ENCODE measurements at places on chromosomes 3 and 15.

GRCh38 chr3:172138193-172138537, 98.8 kb downstream of the FNDC3B start:
- no peak for DNase-seq

DNA sequence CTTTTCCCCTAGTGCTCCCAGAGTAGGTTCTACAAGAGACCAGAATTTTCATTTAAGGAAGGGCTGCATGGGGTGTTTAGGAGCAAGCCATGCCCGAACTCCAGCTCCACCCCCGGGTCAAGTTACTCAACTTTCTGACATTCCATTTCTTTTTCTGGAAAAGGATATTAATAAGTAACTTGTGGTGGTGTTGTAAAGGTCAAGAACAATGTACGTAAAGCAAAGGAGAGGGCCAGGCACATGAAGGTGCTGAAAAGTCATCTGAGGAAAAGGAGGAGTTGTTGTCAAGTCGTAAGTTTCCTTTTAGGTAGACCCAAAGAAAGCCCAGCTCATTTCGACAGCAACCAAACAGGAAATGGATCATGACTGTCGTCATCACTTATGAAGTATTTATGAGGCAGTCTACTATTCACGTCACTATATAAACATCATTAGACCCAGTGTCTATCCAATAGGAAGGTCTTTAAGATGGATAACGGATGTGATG, 319.6 kb upstream of the IL12A start:
- DNase-seq = no peak

DNA sequence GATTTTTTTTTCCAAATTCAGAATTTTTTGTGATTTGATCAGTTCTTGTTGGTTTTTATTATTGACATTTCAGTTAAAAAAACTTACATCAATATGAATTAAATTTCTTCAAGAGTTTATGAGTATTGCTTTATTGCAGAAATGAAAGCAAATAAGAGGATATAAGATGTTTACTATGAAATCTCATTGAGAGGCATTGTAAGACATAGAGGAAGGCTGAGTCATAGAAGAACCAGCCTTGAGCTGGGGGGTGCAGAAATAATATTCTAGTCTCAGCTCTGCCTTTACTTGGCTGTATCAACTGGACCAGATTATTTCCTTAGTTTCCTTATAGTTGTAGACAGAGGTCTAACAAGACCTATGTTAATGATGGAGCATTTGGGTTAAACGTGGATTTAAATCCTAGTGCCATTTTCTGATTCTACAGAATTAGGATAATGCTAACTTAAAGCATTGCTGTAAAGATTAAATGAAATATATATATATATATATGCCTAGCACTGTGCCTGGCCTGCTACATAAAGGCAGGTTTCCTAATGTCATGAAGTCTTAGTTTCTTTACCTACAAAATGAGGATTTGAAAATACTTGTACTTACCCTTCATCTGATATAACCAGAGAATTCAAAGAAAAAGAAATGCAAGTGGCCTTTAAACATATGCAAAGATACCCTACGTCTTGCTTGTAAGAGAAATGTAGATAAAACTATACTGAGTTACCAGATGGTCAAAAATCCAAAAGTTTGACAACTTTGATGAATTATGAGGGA, 7.3 kb downstream of the FAM98B start:
- no peak for DNase-seq

- DNase-seq = no peak
These were observed 85.9 kb downstream of the TNIK start for GRCh38 chr3:171374260-171374659.

- DNase-seq = no peak
These were observed 35.6 kb upstream of the LIPC start for GRCh38 chr15:58396181-58396580.

- no peak for DNase-seq
These were observed 765.7 kb downstream of the DIPK2A start for GRCh38 chr3:144737281-144737680.

DNA sequence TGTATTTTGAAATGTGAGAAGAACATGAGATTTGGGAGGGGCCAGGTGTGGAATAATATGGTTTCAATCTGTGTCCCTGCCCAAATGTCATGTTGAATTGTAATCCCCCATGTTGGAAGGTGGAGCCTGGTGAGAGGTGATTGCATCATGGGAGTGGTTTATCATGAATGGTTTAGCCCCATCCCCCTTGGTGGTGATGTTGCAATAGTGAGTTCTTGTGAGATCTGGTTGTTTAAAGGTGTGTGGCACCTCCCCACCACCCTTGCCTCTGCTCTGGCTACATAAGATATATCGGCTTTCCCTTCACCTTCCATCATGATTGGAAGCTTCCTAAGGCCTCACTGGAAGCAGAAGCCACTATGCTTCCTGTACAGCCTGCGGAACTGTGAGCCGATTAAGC, 23.9 kb upstream of the TMEM108 start:
- no peak for DNase-seq

GRCh38 chr15:80500021-80500420, 95.8 kb downstream of the ARNT2 start:
- no peak for DNase-seq

- DNase-seq = no peak
These were observed 83.5 kb downstream of the IL20RB start for GRCh38 chr3:137041251-137041650.

DNA sequence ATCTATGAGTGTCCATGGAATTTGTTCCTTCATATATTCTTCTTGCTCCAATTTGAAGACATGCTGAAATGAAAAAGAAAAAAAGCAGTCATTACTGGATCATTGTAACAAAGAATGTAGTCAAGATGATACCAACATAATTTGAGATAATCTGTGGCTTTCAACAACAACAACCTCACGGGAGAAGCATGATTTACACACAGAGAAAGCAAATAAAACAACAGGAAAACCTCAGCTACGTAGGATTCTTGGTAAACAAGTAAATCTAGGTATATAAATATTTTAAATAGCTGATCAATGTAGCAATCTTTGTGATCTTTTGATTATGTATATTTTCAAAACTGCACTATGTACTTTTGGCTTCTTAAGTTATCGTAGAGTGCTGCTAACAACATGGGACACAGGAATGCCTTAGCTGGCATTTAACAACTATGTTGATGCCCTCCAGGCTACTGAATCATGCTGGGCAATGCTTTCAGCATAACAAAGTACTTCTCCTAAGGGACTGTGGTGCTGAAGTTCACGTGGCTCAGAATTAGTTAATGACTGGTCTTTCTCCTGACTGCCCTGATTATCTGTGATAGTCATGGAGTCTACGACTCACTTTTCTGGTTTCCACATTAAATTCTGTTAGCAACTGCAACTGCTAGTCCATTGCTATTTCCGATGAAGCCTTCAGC, 96.5 kb upstream of the MYO5C start:
- DNase-seq = peak; percentile 12

GRCh38 chr3:137852391-137852830, 88.3 kb downstream of the SOX14 start:
- DNase-seq = no peak

GRCh38 chr3:10980312-10980711, 12.2 kb upstream of the SLC6A1 start:
- no peak for DNase-seq

DNA sequence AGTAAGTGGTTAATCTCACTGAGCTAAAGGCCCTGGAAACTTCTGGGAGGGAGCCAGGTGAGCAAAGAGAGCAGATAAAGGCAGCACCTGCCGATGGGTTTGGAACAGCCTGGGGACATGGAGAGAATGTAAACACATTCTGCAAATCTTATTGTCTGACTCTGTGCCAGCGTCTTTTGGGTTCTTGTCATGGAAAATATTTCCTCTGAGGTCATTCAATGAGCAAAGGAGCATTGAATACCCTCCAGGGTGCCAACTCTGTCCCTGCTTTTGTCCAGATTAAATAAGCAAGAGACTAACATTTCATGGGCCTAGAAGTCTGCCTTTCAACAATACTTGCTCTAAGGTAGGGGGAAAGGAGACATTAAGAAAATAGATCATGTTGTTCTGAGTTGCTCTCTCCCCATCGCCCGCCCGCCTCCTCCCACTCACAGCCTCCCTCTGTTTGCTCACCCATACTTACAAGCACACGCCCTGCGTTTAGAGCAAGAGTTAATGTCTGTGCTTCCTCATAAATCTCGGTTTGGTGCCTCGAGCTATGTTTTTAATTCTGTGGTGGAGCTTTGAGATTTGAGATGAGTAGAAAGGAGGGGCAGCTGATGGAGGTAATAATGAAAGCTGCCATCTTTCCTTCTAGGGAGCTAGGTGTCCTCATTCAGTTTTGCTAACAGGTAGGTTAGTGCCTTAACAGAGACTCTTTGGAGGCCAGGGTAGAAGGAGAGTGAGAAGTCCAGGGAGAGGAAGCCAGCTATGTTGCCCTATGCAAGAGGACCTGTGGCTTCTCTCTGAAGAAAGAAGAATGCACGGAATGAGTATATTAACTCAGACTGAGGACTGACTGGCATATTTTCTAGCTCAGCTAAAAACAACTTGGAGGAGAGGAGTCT, 132.9 kb downstream of the TPRG1 start:
- peak; percentile 38 for DNase-seq

DNA sequence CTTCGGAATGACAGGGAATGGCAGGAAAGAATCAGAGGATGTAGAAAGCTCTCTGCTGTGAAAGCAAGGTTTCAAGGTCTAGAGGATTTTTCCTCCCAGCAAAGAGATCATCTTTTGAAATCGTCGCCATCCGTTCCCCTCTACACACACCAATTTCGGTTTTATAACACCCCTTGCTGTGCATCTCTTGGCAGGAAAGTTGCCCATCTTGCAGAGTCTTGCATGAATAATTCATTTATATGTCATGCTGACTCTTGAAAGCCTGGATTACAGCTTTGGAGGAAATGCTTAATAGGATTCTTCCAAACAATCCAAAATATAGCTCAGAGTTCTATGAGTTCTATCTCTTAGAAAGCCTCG, 262.7 kb downstream of the CHL1 start:
- DNase-seq = no peak

- no peak for DNase-seq
These were observed 121.6 kb downstream of the ADAMTS17 start for GRCh38 chr15:100220058-100220768.

DNA sequence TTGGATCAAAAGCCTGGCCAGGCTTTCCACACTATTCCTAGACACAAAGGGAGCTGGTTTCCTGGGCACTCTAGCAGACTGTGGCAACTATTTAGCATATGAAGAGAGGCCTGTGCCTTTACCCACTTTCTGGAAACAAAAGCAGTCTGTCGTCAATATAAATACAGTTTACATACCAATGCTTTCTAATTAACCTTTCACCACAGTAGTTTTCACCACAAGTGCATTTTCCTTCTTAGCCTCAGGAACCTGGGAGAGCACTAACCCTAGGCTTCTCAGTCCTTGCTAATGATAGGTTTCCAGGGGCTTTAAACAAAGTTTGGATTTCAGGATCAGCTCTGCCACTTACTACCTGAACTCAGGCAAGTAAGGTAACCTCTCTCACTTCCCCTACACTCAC, 499.1 kb downstream of the MAGI1 start:
- DNase-seq = no peak

DNA sequence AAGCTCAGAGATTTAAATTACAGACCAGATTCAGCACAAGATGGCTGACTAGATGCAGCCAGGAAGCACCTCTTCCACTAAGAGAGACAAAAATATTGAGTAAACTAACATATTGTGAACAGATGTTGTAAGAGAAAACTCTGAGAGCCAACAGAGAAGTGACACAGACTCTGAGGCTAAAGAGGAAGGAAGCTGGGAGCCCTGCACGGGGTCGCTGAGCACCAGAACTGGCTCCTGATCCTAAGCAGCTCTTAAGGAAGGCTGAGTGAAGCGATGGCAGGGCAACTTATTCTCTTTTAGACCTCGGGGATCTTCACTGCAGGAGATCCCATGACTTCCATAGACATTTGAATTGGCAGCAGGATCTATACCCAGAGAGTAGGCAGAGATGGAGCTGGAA, 578.0 kb upstream of the GRM7 start:
- DNase-seq = no peak

DNA sequence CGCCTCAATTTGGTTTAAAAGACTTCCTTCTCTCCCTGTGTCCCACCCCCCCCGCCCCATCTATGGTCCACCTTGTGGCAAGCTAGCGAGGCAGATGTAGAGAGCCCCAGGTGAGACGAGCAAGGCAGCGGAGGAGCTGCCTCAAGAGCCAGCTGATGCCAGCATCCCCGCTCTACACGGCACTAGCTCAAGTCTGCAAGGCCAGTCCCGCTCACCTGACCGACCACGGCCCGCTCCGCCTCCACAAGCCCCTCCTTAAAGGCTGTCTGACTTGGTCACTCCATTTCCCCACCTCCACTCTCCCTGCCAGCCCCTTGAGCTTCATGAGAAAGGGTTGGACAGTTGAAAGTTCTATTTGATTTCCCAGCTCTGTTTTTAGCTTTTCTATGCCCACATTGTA, 56.2 kb upstream of the IGF1R start:
- DNase-seq = no peak

DNA sequence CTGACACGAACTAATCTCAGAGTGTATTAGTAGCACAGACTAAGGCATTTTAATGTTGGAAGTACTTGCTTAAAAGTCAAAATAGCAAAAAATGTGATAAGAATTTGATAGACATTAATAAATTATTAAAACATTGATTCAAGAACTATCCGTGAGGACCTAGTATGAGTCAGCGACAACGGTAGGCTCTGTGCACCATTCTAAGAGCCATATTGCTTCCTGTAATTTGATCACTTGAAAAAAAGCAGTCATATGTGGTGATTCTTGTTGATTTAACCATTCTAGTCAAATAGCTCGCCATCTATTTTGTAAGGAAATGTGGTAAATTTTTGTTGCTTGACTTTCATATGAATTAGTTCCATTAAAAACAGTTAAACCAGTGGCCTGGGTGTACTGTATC, 534.9 kb upstream of the ARRDC4 start:
- no peak for DNase-seq

GRCh38 chr3:56355570-56356185, 112.6 kb downstream of the ERC2 start:
- no peak for DNase-seq

DNA sequence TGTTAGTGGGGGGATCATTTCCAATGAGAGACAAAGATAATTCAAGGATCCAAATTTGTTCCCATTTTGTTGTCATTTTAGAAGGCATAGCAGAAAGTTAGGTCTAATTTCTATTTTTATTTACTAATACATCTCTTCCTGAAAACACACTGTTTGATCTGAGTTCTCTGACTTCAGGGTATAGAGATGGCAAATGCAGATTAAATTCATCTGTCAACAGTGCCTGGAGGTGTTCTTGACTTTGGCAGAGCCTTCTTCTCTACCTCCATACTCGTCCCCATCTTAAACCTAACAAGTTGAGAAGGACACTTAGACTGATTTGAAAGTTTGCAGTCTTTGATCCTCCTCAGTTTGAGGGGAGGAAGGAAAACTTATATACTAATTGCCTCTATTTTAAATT, 308.2 kb downstream of the SOX2 start:
- DNase-seq = no peak
